SJCRH30 (cell line): ENCODE measurements at places on chromosomes 16 and 17. TPM values are rescaled to one million over a fixed set of nuclear protein-coding genes. Genes with fewer than 3 reads are reported as not detected.

DNA sequence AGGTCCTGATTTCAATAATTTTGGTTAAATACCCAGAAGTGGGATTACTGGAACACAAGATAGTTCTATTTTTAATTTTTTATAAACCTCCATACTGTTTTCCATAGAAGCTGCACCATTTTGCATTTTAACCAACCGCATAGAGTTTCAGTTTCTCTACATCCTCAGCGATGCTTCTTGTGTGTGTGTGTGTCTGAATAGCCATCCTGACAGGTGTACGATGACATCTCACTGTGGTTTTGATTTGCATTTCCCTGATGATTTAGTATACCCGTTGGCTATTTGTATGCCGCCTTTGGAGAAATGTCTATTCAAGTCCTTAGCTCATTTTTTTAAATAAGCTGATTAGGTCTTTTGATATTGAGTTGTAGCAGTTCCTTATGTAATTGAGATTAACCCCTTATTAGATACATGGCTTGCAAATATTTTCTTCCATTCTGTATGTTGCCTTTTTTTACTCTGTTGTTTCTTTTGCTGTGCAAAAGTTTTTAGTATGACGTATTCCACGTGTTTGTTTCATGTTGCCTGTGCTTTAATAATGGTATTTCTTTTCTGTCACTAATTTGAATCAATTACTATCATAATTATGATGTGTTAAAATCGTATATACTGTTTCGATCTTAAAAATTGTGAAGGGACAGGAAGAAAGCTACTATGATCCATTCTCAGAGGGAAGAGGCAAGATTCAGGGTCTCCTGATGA is 227.2 kb upstream of the MON1B start:
- no peak overlapping the region for H3K27ac ChIP-seq
- no peaks in the 10 kb centered on the region for H3K27me3 ChIP-seq
- H3K4me1 ChIP-seq: no peaks in the 10 kb centered on the region
- H3K4me3 ChIP-seq: no peak overlapping the region

- no peaks in the 10 kb centered on the region for H3K27me3 ChIP-seq
- H3K4me1 ChIP-seq: no peaks in the 10 kb centered on the region
- DNase-seq: no peak
- H3K36me3 ChIP-seq: no peaks in the 10 kb centered on the region; the same call in 1 of the 2 replicates
- H3K4me3 ChIP-seq: no peak overlapping the region
These were observed 14.3 kb downstream of the DYNLL2 start for GRCh38 chr17:58097384-58098088.

DNA sequence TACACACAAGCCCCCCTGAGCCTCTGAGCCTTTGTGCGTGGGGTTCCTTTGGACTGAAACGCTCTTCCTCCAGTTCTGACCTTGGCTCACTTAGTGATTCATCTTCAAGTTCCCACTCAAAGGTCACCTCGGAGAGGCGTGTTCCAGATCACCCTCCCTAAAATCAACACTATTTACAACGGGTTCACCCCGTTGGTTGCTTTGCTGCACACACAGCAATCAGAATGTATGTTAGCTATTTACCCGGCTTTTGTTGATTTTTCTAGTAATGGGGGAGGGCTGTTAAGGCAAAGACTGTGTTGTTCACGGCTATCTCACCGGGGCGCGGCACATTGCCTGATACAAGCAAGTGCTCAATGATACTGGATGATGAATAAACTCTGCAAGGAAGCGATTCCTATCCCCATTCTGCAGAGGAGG is 977 bp downstream of the NAGPA start:
- H3K4me1 ChIP-seq: no peaks in the 10 kb centered on the region
- peak overlapping the region; percentile 80 for H3K4me3 ChIP-seq
- H3K27ac ChIP-seq: no peak overlapping the region
- DNase-seq: no peak
- H3K27me3 ChIP-seq: no peaks in the 10 kb centered on the region

- H3K4me3 ChIP-seq: no peak overlapping the region
- no peaks in the 10 kb centered on the region for H3K4me1 ChIP-seq
- H3K27ac ChIP-seq: peak overlapping the region; percentile 20; the same call in 1 of the 2 replicates
These were observed 240.3 kb upstream of the DYNLRB2 start for GRCh38 chr16:80300456-80300855.

DPEP3 gene
- total RNA-seq: not detected in 2 replicates

CCDC144A gene
- 0.96 and 1.5 TPM in 2 replicates for total RNA-seq

MYH13 gene
- total RNA-seq: 0.46 and 0.57 TPM in 2 replicates
